ENCODE measurements at places on chromosomes 16 and 17.

GRCh38 chr17:67594115-67594880 is 123.4 kb upstream of the NOL11 start:
- no peak for DNase-seq

DNA sequence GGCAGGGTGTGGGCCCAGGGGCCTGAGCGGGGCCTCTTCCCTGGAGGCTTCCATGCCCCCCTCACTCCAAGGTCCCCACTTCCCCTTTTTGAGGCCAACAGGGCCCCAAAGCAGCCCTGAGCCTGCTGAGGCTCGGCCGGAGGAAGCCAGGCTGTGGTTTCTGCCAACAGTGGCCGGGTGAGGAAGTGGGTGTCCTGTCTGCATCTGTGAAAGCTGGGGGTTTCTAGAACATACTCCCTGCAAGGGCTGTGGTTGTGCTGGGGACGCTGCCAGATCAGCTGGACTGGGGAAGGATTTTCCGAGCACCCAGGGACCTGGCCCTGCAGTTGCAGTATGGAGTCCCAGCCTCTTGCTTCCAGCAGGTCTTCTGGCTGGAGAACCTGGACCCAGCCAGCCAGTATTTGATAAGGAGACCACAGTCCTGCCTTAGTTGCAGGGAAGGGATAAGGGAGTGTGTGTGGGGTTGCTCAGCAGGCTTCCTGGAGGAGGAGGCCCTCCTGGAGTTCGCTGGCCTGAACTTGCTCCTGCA is 15.7 kb downstream of the ADCY7 start:
- no peak for DNase-seq

DNA sequence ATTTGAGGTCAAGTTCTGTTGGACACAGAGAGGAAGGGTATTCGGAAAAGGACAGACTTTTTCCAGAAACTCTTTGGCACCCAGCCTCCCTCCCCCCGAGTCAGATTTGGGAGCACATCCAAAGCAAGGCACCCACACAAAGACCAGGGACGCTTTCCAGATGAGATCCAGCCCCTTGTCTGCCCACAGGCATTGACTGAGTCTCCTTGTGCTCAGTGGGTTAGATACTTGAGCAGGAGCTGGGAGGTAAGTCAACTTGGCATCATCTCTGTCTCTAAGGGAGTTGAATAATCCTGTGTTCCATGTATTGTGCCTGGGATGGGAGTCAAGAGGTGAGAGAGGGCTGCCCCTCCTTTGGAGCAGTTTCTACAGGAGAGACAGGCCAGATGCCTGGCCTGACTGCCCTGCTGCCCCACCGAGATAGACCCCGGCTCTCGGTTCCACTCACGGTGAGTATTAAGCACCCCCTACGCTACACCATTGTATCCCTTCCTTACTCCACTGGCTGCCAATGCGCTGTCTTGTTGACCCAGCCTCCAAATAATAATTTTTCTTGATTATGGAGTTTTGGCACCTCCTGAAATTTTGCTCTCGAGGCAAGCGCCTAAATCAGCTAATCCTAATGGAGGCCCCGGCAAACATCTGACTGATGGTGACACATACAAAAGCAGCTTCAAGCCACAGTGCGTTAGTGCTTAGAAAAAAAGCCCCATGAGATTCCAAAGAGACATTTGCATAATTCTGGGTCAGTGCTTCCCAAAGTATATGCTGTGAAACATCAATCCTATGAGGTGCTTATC is 29.6 kb upstream of the MAP3K14 start:
- no peak for DNase-seq

- no peak for DNase-seq
Observed at GRCh38 chr16:13150181-13150885, 248.9 kb downstream of the SHISA9 start.

DNA sequence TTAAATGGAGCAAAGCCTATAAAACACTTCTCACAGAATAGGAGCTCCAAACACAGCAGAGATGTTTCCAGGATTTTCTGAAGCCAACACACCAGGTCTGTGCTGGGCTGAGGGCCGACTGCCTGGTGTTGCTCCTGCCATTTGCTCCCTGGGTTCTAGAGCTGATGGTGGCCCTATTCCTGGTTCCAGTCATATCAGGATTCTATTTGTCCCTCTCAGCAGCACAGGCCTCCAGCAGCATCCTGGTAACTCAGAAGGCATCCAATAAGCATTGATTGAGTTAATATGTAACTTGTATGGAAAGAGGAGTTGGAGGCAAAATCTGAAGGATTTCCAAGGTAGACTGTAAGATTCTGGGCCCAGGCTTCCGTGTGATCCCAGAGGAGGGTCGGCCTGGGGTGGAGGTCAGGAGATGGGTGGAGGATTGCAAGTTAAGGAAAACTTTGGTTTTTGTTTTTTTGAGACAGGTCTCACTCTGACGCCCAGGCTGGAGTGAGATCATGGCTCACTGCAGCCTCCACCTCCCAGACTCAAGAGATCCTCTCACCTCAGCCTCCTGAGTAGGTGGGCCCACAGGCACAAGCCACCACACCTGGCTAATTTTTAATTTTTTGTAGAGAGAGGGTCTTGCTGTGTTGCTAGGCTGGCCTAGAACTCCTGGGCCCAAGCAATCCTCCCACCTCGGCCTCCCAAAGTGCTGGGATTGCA is 5.7 kb downstream of the NUPR1 start:
- DNase-seq, result no peak

GRCh38 chr16:12079412-12079965 is 103.0 kb downstream of the SNX29 start:
- DNase-seq, result no peak

DNA sequence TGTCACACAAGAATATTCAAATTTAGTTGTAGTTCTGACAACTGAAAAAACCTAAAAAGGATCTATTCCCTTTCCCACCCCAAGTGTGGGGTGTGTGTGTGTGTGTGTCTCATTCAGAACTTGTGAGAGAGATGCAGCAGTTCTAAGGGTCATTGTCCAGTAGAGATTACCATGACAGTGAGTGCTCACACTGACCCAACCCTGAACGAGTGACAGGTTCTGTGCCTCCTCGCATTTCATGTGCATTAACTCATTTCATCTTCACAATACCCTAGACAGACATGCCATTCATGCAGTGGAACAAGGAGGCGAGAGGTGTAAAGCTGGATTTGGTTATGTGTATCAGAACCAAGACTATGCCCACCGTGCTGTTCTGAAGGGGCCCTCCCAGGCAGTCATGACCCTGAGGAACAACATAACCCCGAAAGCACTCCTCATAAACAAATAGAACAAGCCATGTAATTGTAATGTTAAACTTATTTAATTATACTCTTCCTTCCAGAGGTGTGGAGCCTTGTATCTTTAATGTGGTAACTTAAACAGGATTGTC is 102.1 kb downstream of the CLEC16A start:
- DNase-seq, result no peak

DNA sequence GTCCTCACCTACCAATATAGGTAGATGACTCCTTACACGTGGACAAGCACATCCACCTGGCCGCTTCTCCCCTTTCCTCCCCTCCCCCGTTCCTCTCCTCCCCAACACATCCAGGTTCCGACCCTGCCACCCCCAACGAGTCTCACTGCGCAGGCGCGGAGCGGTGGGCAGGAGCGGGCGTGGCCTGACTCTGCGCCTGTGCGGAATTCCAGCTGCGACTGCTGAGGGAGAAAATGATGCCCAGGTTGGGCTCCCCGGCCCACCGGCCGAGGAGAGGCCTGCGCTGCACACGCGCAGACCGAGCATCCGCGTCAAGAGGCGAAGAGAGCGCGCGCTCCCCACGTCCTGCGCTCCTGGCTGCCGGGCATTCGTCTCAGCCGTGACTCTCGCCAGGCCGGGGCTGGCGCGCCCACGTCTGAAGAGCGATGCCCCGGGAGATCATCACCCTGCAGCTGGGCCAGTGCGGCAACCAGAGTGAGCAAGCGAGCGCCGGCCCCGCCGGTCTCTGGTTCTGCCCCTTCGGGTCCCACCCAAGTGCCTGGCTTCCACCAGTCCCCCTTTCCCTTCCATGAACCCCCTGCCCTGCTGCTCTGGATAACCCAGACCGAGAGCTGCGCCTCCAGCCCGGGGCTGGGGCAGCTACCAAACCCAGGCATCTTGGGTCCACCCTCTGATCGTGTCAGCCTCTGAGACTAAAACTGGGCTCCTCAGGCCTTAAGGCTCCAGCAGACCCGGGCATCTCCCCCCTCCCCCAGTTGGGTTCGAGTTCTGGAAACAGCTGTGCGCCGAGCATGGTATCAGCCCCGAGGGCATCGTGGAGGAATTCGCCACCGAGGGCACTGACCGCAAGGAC is at the start of gene TUBG2:
TSS of gene TUBG2 (plus strand) at position 206 of the 853 bp plus-strand sequence. CDS start at position 426, 220 bp downstream.
- peak; percentile 70 for DNase-seq

GRCh38 chr16:69820926-69821541 is 58.9 kb downstream of the WWP2 start:
- DNase-seq, result no peak

GRCh38 chr17:82893779-82894178 is 54.0 kb upstream of the ZNF750 start:
- no peak for DNase-seq

DNA sequence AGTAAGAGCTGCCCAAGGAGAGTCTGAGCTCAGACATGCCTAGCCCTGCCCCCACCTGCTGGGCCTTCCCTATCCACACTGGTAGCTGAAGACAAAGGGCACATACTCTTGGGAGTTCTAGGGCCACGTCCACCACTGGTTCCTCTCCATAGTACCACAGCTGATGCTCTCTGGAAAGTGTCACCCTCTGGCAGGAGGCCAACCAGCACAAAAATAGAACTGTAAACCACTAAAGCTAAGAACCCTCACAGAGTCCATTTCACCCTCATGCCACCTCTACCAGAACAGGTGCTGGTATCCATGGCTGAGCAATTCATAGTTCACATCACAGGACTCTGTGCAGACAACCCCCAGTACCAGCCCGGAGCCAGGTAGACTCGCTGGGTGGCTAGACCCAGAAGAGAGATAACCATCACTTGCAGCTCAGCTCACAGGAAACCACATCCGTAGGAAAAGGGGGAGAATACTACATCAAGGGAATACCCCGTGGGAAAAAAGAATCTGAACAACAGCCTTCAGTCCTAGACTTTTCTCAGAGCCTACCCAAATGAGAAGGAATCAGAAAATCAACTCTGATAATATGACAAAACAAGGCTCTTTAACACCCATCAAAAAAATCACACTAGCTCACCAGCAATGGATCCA is 115.3 kb downstream of the CEP112 start:
- DNase-seq, result no peak

GRCh38 chr16:3215601-3216262 is 19.2 kb downstream of the ZNF200 start:
- no peak for DNase-seq

- DNase-seq, result peak; percentile 14
Observed at GRCh38 chr17:19370493-19370960, 7.8 kb upstream of the MAPK7 start.

GRCh38 chr17:66715745-66716156 is 119.2 kb upstream of the CACNG5 start:
- DNase-seq, result no peak

DNA sequence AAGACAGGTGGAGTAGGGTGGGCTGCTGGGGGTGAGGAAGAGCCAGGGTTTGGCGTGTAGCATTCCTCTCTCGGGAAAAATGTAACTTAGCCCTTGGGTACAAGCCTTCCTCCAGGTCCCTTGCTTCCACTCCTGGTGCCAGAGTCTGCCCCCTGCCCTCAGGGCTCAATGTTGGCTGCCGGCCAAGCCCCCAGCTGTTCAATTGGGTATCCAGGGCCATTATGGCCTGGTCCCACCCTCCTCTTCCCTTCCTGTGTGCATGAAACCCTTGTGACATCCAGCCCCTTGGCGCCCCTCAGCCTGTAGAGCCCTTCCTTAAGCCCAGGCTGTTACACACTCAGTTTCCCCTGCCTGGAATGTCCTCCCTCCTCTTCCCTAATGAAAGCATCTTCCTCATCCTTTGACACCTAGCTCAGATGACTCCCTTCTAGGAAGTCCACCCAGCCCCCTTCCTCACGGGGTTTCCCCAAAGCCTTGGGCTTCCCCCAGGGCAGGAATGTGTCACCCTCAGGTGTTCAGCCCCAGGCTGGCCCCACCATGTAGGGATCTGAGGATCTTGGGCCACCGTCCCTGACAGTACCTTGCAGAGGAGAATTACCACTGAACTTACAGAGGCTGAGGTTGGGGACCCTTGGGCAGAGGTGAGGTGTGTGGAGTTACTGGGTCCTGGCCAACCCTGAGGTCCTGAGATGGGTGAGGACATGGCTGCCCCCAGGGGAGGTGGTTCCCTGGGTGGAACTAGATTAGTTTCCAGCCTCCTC is 30.0 kb downstream of the B9D1 start:
- DNase-seq, result no peak

DNA sequence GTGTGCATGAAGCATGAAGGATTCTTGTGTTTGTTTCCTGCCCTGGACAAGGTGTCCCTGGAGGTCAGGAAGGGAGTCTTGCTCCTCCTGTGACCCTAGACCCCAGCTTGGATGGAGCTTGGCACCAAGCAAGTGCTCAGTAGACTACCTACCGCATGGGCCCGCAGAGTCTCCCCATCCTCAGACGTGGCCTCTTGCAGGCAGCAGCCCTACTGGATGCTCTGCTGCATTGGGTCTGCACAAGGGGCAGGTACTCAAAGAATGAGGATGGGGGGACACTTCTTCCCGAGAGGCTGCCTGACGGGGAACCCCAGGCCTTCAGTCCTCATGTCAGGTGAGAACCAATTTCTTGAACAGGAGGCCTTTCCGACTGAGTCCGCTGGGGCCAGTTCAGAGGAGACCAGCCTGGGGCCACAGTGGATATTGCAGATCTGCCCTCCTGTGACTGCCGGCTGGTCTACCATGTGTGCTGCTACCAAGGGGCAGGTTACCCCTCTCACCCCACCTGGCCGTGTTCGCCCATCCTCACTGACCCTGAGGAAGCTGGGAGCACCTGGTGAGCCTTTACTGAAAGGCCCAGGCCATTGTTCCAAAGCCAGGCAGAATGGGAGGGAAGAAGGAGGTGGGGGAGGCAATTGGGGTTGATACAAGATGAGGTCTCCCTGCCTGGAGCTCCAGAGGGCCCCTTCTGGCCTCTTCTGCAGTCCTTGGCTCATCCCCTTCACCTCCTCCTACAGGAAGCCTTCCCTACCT is 206.3 kb downstream of the RAB11FIP4 start:
- no peak for DNase-seq

- no peak for DNase-seq
Observed at GRCh38 chr16:69827524-69827923, 65.4 kb downstream of the WWP2 start.

- no peak for DNase-seq
Observed at GRCh38 chr17:65170839-65171238, 33.7 kb downstream of the RGS9 start.

DNA sequence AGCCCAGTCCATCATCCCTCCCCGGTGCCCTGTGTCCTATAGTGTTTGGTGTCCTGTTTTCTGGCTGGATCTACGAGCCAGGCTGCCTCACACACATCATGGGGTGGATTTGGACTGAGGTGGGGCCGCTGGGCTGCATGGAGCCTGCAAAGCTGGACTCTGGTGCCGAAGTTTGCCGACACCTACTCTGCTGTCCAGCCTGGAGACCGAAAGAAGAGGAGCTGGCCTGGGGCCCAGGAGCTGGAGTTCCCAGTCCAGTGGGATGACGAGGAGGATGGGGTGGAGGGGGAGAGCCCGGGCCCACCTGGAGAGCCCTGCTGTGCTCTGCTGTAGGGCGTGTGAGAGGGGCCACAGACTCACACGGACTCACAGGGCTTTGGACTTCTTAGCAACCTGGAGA is 40.3 kb upstream of the ENPP7 start:
- no peak for DNase-seq

- no peak for DNase-seq
Observed at GRCh38 chr16:85407-85782, 7.4 kb downstream of the MPG start.

- DNase-seq, result no peak
Observed at GRCh38 chr17:10294180-10294579, 78.6 kb downstream of the MYH13 start.

Measured in stimulated activated CD8-positive, alpha-beta memory T cell treated with anti-CD3 and anti-CD28 coated beads, Interleukin-15, amount 100 ng/mL, for 48 hours (primary cell).